Right atrium auricular region (tissue), 2 donors: ENCODE measurements at places on chromosomes 1 and 21. TPM values are rescaled to one million over a fixed set of nuclear protein-coding genes. Genes with fewer than 3 reads are reported as not detected.
A peak's percentile ranks its signal among the peaks of the same experiment; 100 is the strongest.

- peak; percentile 65 for DNase-seq
Observed at GRCh38 chr1:119275145-119276134, 93.1 kb upstream of the HAO2 start.

The GPA33 gene
- total RNA-seq = not detected

GRCh38 chr1:41939194-41939593 is 20.5 kb upstream of the HIVEP3 start:
- no peak for DNase-seq

The KRTAP11-1 gene
- total RNA-seq = not detected

- DNase-seq = peak; percentile 87
Observed at GRCh38 chr1:110003747-110004428, 19.3 kb downstream of the AHCYL1 start.

The GORAB gene
- total RNA-seq = 9.2 TPM

GRCh38 chr1:77228836-77229235 is 9.6 kb upstream of the PIGK start:
- no peak for DNase-seq

DNA sequence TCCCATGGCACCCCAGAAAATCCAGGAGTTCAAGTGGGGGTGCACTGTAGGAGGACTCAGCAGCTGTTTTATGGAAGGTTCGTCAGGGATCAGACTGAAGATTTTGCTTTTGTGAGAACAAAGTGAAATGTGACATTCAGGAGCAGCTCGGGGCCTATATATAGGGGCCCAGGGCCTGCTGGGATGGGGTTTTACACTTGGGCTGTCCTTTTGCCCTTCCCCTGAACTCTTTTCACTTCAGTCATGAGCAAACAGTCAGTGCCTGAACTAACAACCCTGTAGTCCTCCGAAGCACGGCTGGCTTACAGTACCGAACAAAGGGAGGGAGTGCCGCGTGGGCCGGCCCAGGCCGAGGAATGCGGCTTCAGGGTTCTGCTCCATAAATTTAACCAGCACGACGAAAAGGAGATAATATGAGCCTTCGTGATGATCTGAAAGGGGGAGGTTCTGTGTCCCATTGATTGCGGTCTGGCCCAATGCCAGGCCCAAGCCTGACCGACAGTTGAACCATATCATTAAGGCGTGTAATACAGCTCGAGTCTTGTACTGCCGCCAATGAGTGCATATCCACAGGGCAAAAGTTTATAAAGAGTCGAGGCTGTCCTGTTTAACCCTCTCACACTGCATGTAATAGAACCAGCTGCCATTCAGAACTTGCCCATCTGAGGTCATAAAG is 139.9 kb downstream of the DHRS3 start:
- DNase-seq = peak; percentile 80

The CNTN2 gene
- 0.67 TPM for total RNA-seq

The IFNLR1 gene
- total RNA-seq = 3.7 TPM

DNA sequence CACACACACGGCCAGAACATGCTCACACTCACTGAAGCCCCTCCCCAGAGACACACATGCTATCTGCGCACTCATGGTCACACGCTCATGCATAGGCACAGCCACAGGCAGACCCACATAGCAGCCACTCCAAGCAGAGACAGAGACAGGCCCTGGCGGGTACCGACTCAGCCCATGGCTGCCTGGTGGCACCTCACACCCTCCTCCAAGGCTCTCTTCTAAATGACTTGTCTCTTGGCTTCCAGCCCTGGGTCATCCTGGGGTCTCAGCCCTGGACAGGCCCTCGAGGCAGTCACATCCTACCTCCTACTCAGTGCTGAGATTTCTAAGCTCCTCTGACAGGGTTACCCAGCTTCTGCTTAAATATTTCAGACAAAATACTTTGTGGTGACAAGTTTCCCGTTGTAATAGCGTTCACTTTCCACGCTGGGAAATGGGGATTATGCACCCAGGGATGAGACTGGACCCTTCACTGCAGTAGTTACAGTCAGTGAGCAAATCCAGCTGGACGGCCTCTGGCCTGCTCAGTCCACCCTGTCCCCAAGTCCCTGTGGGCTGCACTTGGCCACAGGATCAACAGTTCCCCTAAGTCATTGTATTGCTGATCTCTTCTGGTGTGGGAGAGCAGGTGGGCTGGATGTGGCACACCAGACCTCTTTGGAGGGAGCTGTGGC is 2.9 kb upstream of the NFASC start:
- no peak for DNase-seq

The CFHR2 gene
- not detected for total RNA-seq

DNA sequence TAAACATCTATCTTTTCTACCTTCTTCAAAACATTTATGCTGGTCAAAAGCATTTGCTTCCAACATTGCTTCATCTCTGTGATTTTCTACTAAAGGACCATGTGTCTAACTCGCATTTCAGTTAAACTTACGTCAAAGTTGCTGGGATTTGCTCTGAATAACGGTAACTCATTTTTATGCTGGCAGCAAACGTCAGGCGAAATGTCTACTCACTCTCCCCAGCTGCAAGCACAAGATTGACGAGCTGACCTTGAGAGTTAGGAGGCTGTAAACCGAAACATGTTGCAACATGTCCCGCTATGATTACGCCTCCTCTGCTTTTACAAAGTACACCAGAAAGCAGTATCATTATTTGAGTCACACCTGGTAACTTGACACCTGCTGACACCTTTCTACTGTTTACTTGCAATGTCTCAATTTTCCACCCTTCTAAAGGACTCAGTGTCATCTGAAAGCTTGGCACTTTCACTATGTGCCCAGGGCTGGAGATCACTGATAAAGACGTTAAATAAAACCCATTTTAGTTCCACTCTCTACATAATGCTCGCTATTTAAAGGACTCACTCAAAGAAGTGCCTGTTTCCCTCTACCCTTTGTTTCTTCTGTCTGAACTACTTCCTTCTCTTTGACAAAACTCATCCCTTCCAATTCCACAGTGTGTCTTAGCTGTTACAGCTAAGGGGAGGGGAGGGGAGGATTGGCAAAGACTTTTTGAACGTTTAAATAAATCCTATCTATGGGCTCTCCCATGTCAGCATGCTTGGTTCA is 111.9 kb downstream of the PTPN14 start:
- no peak for DNase-seq

DNA sequence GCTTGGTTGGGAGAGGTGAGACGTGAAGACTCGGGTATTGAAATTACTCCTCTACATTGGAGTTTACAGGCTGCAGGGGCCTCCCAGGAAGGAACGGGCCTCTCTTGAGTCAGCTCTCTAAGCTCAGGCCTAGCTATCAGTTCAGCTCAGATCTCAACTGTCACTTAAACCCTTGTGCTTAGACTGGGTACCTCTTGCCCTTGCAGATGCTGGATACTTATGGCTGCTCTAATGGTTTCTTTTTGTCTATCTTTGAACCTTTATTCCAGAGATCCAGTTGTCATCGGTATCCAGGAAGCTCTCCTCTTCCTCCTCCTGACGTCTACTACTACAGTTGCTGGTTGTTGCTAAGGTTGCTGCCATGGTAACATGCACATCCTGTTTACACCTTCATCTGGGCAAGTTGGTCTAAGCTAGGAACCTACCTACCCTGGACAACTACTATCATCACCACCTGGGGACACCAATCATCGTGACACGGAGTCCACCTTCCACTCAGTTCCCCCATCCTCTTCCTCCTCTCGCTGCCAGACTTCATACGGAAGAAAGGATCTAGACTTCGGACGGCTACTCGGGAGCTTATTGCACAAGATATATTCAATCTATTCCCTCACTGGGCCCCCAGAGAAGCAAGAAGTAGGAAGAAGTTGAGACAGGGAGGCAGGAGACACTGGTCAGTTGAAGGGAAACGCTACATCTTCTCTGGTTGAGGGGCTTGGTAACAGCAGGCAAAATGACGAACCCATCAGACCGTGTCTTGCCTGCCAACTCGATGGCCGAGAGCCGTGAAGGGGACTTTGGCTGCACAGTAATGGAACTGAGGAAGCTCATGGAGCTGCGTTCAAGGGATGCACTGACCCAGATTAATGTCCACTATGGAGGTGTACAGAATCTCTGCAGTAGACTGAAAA is 56.1 kb downstream of the ATP2B4 start:
- DNase-seq = no peak

DNA sequence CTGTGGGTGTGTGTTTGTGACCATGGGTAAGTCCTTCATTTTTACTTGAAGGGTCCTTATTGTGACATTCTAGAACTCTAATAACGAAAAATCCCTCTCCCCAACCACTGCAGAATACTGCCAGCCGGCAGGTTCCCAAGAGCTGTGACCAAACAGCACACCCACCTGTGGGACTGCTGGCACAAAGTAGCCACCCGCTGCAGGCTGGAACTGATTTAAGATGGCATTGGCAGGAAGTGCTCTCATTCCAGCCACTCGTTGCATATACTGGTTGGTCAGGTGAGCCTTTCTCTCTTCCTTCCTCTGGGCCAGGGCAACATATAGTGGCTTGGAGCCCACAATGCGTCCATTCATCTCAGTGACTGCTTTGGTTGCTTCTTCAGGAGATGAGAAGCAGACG is 11.6 kb downstream of the PABPC4 start:
- no peak for DNase-seq

The PLA2G5 gene
- total RNA-seq = 115 TPM

The CFHR5 gene
- total RNA-seq = not detected

DNA sequence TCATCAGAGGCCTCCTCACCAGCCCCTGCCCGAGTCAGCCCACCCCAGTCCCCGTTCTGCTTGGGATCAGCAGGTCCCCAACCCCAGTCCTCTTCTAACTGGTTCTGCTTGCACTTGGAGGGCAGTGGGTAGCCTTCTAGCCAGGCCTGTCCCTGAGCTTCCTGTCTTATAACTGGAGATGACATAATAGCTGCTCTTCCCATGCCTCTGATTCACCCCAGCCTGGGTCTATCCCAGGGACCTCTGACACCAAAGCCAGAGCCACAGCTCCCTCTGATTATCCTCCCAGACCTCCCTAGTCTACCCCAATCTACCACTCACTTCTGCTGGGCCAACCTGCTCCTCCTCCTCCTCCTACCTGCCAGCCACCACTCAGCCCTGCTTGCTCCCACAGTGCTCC is 31.4 kb downstream of the IQGAP3 start:
- DNase-seq = no peak

The ASPM gene
- 2.4 TPM for total RNA-seq

The XCL2 gene
- not detected for total RNA-seq

- no peak for DNase-seq
Observed at GRCh38 chr1:93963585-93963984, 54.4 kb upstream of the GCLM start.

The GMEB1 gene
- 8.8 TPM for total RNA-seq

- DNase-seq = no peak
Observed at GRCh38 chr1:12056331-12056841, 6.7 kb upstream of the TNFRSF8 start.

DNA sequence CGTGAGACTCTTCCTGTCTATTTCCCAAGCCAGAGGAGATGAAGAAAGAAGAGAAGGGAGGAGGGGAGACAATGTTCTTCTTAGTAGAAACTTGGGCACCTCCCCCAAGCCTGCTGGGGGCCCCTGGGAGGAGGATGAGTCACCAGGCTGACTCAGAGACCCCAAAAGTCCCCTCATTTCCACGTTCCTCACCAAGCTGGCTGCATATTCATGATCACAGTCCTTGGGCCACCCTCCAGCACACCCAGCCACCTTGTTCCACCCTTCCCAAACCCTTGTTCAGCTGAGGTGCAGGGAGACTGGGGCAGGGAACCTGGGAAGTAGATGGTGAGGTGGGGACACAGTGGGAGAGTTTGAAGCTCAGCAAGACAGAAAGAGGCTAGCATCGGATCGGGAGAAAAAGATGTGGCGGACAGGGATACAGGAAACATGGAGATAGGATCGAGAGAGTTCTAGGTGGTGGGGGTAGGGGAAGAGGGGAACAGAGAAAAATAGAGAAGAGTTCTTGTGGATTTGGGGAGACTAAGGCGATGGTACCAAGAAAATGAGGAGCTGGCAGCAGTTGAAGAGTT is 712 bp downstream of the RAB13 start:
- peak; percentile 80 for DNase-seq

GRCh38 chr1:219293410-219293809 is 119.7 kb downstream of the LYPLAL1 start:
- DNase-seq = no peak

The FLG2 gene
- not detected for total RNA-seq

GRCh38 chr1:209937996-209938959 is at the start of gene SYT14:
SYT14 (plus strand) TSS chr1:209938217; CDS start chr1:209938265, 48 bp downstream.
- no peak for DNase-seq

DNA sequence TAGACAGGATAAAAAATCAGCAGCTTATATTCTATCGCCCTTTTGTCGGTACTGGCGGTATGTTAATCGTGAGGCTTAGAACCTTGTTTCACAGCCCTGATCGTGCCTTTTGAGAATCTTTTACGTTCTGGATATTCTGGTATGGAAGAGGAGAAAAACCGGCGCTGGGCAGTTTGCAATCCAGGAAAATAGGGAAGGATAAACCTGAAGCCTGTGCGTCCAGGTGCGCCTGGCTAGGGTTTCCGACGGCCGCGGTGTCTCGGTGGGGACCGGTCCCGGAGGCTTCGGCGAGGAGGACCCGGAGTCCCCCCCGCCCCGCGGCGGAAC is 258 bp upstream of the SYPL2 start:
- no peak for DNase-seq

GRCh38 chr1:199452627-199453026 is 574.9 kb upstream of the NR5A2 start:
- no peak for DNase-seq

GRCh38 chr1:9671377-9672140 is 20.0 kb downstream of the PIK3CD start:
- DNase-seq = no peak

The ANGPTL1 gene
- total RNA-seq = 19.0 TPM

- no peak for DNase-seq
Observed at GRCh38 chr1:245182028-245182427, 27.2 kb downstream of the KIF26B start.
